ENCODE measurements at places on chromosomes 2 and 18.

GRCh38 chr2:232238108-232238507 lies 140.4 kb upstream of the ALPP start:
- DNase-seq, result no peak

DNA sequence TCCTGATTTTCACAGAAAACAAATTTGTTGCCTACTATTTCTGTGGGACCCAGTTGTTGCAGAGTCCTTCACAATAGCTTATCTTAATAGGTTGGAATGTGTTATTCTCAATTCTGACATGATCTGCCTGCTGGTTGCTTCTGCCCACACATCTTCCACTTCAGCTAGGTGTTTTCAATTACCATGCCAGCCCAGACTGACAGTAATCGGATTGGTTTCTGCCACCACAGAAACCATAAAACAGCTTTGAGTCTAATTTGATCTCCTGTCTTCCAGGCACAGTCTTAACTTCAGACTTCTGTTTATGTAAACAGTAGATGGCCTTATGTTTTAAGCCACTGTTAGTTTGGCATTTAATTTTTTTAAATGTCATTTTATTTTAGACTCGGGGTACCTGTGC lies 248.2 kb upstream of the RBMS1 start:
- no peak for DNase-seq

- DNase-seq, result no peak
Observed at GRCh38 chr18:4987452-4988405, 209.3 kb downstream of the AKAIN1 start.

DNA sequence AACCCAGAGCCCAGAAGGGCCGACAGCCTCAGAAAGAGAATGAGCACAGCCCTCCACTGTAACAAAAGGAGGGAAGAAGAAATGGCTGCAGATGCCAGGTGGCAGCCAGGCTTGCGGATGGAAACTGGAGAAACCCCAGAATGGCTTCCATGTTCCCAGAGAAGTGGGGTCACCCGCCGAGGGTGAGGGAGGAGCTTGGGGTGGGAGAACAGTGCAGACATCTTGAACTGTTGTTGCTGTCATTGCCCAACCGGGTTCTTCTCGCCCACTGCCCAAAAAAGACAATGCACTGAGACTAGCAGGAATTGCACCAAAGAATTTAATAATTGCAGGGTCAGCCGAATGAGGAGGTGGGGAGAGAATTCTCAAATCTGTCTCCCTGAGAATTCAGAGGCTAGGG lies 223.2 kb upstream of the RAB6C start:
- DNase-seq, result no peak

GRCh38 chr2:46471-47345 lies at the start of gene FAM110C:
FAM110C (minus strand) TSS chr2:46505; CDS start chr2:46385, 120 bp downstream.
- DNase-seq, result no peak

DNA sequence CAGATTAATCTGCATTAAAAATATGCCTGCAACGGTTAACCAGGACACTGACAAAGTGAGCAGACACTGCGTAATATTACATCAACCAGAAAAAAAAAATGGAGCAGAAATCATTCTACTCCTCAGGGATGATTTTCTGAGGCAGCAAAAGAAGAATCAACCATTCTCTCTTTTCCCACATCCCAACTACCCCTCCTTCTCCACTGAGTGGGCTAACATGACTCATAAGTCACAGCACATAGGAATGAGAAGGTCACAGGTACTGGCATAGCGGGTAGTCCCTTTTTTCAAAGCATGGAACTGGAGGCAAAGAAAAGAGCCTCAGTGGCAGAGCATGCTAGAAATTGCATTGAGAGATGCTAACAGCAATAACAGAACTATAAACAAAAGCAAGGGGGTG lies 54.3 kb upstream of the TSPYL6 start:
- DNase-seq, result no peak

DNA sequence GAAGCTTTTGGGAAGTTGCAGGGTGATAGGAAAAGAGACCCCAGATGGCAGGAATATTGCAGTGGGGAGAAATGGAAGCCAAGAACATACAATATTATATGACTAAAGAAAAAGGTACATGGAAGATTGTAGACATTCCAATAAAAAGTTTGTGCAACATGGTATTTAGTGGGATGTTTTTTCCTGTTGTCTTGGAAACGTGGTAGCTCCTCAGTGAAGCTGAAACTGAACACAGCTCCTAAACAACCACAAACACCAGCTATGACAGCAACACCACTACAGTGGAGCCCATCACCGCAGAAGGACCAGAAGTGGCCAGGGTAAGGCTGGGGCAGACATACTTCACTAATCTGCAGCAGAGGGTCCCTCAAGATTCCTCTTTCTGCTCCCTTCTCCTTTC lies 246.8 kb downstream of the CDH20 start:
- no peak for DNase-seq
